ENCODE measurements at places on chromosomes 4 and X.

GRCh38 chr4:46441136-46441859 lies 51.4 kb upstream of the GABRA2 start:
- DNase-seq: no peak

DNA sequence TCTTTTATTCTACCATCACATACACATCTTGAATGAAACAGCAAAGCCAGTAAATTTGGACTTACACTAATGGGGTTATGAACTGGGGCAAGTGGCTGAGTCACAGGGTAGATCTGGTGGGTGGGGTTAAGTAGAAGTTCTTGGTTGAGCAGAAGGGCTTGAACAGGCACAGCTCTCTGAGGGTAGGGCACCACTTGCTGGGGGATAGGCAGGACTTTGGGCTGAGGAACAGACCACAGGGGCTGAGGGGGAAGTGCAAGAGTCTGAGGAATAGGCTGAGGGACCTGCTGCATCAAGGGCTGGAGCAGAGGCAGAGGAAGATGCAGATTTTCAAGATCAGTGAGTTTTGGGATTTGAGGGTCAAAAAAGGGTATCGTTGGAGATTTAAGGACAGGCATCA lies 8.3 kb downstream of the CSN2 start:
- no peak for DNase-seq

DNA sequence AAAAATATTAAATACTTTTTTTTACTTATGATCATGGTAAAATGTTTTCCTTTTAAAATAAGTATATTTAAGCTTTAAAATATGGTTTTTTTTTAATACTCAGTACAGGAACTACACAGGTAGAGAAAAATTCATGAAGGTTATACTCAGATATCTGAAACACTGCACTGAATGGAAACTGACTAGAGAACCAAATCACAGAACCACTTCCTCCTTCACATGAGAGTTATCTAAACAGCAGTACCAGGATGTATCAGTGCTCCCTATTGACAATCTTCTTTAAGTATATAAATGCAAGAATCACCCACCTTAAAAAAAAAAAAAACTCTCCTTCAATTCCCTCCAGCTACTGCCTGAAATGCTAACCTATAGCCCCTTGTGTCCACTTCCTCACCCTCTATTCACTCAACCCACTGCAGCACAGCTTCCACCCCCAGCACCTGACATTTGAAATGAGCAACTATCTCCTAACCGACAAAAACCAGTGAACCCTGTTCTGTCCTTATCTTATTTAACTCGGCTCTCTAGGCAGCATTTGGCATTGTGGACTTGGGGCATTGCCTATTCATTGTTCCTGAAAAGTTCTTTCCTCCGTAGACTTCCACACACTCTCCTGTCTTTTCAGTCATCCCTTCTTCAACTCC lies 9.1 kb downstream of the SLC7A3 start:
- DNase-seq: no peak

DNA sequence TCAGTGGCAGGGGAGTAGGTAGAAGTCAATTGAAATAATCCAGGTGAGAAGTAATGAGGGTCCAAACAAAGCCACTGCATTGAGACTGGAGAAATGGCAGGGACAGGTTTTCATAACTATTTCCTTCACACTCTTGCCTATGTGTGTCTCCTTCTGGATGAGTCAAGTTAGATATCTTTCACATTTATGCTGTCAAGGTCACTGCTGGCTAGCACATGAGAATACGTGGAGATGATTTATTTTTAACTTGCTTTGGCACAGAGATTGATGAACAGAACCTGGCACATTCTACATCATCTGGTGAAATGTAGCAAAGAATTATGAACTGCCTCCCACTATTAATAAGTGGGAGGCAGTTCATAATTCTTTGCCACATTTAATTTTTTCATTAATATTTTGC lies 66.7 kb upstream of the BOD1L1 start:
- DNase-seq: no peak

- DNase-seq: no peak
Observed at GRCh38 chr4:168101026-168101425, 8.7 kb downstream of the ANXA10 start.

DNA sequence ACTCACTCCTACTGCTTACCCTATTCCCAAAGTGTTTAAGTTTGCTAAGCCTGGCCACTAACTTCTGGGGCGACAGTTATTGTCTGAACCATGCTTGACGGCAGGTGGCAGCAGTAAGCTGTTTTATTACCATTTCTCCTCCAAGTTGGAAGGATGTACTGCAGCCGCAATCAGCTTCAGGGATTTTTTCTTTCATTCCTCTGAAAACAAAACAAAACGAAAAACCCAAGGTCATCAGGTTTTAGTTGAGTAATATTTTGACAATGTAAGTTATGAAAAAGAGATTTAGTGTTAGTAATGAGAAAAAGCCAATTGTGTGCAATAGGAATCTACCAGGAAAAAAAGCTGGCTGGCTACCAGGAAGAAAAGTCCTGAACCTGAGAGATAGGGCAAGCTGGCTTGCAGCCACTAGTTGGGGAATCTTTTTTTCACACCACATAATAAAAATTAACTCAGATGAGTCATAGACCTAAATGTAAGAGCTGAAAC lies 13.2 kb upstream of the RAB9B start:
- no peak for DNase-seq

DNA sequence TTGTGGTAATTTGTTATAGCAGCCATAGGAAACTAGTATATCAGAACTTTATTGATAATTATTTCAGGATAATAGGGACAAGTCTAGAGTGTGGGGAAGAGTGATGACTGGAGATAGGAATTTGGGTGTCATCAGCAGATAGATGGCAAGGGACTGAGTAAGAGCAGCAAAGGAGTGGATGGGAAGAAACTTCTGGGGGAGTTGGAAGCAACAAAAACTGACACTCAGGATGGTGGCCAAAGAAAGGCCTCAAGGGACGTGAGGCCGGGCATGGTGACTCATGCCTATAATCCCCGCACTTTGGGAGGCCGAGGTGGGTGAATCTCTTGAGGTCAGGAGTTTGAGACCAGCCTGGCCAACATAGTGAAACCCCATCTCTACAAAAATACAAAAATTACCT lies 9.1 kb upstream of the SLC25A5 start:
- no peak for DNase-seq

GRCh38 chr4:48944756-48945241 lies 38.2 kb upstream of the OCIAD2 start:
- DNase-seq: no peak

GRCh38 chr4:54085284-54085683 lies 14.7 kb upstream of the GSX2 start:
- no peak for DNase-seq

- DNase-seq: no peak
Observed at GRCh38 chrX:100662796-100663195, 18.8 kb downstream of the SRPX2 start.

- no peak for DNase-seq
Observed at GRCh38 chr4:6969826-6970800, 60.5 kb downstream of the TBC1D14 start.

GRCh38 chr4:165476214-165477098 lies 97.6 kb downstream of the CPE start:
- DNase-seq: no peak

DNA sequence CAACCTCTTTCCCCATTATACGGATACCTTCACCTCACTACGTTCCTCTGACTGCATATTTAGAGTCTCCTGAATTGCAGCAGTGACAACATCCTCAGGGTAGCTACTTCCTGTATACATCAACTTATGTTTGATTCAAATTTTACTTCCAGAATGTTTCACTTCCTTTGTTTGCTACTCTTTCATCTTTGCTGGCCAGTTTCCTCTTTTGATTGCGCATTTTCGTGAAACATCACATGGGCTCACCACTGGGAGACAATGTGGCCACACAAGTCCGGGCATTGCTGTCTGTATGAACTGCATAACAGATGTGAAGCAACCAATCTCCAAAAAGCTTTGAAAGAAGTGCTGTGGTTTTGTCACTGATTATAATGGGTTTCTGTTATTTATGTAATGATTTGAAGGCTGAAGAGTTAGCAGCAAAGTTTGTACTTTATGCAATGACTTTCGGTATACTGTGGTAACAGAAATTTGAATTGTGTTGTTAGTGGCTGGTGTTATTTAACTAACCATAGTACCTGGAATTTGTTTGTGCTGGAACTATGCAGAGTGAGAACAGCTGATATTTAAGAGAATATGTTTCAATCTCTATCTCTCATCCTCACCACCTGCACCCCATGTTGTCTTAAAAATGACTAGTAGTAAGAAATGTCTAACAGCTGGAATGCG lies 7.4 kb downstream of the SNCA start:
- DNase-seq: no peak

DNA sequence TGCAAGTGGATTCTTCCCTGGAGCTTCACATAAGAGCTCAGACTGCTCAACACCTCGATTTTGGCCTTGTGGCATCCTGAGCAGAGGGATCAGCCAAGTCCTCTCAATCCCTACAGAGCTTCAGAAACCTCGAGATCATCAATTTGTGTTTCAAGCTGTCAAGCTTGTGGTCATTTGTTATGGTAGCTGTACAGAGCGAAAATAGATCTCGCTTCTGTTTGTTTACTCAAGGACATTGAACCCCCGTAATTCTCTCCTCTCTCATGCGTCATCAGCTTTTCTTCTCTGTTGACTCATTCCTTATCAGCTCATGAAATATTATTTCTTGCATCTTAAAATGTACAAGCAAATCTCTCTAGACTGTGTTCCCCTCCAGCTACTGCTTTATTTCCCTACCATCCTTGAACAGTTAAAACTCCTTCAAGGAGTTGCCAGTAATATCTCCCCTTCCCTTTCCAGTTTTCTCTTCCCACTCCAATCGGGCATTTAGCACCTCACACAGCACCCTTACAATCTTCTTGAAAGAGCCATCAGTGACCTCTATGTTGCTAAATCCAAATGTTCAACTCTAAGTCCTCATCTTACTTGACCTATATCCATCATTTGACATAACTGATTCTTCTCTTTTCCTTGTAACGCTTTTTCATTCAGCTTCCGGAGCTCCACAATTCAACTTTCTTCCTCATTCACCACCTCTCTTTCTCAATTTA lies 106.2 kb upstream of the FAT1 start:
- no peak for DNase-seq

DNA sequence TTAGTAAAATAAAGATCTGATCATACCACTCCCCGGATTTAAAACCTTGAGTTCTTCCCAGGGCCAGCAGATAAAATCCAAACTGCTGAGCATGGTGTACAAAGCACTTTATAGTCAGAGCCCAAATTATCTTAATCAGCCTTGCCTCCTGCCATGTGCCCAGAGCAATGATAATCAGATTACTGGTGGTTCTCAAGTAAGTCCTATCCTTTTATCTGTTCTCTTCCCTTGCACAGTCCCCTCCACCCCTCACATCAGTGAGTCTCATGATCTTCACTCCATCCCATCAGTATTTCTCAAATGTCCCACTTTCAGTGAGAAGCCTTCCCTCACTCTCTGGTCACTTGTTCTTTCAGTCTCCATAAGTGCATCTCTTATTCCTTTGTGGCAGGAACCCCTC lies 22.7 kb downstream of the INTS6L start:
- DNase-seq: no peak

DNA sequence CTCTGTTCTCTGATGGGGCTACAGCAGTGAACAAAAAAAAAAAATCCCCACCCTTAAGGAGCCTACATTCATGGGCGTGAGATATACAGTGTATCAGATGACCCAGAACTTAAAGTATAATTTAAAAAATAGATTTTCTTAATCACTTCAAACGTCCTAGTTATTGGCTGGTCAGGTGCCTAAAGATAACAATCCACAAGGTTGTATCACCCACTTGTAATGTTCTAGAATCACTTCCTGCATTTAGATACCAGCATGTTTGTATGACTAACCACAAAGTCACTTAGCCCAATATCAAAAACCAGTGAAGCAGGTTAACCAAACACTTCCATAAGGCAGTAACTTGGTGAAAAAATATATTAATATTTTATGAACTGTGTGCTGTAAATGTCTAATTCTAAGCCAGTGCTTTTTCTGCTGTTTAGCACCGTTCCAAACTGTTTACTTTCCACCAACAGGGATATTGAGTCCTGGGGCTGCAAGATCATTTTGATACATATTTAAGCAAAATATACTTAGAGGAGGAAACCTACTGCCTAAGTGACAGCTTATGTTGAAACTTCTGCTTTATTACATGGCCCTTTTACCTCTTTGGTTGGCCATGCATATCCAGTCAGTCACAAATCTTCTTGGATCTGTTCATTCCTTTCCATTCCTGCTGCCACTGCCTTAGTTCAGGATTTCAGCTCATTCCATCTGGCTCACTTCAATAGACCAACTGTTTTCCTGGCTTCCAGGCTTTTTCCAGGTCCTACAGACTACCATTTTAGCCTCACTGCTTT lies 43.3 kb downstream of the CD40LG start:
- no peak for DNase-seq

DNA sequence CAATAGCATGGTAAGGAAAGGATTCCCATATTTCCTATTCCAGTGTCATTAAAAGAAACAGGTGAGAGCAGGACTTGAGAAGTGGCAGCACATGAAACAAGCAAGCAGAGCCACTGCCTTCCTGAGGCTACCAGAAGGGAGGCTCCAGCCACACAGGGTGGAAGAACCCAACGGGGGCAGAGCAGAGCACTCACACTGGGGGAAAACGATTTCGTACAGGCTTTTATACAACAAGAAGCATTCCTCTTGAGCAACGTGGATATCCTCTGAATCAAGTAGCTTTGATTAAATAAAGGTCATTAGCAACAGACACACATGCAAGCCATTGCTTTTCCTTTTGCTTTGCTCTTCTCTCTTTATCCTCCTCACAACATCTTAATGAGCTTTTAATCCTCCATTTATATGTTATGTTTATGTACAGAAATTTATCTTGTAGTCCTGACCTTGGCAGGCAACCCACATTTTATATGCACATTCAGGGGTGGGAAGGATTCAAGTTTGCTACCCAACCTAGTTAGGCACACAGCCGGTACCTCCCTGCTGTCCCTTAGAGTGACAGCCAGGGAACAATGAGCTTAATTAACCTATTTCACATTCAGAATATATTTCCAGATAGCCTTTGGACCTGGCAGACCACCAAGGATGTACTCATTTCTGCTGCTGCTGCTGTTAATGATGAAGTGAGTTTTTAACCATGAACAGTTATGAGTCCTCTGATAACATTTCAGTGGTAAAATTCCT lies 202.1 kb downstream of the ARHGAP24 start:
- no peak for DNase-seq

GRCh38 chr4:90099812-90100211 lies 27.4 kb upstream of the CCSER1 start:
- DNase-seq: no peak

DNA sequence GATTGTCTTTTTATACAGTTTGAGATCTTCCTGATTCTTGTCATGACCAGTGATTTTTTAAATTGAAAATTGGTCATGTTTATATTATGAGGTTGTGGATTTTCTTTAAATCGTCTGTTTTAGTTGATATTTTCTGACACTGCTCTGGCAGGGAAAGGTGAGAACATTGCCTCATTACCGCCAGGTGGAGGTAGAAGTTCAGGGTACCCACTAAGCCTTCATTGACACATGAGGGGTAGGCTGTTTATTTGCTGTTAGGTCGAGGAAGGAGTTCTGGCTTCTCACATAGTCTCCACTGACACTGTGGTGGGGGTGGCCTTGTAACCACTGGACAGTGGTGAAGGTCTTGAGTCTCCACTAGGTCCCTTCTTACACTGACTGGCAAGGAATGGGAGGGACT lies 117.6 kb upstream of the GPR101 start:
- DNase-seq: no peak

GRCh38 chr4:86050496-86050895 lies 309.4 kb downstream of the MAPK10 start:
- no peak for DNase-seq

Measured in T-helper 22 cell (primary cell).